Activated CD8-positive, alpha-beta memory T cell treated with anti-CD3 and anti-CD28 coated beads for 1 hour (primary cell): ENCODE measurements at places on chromosomes 5 and 9.

- no peak for DNase-seq
Observed at GRCh38 chr5:69335341-69335935, 2.8 kb upstream of the CCDC125 start.

GRCh38 chr9:113543296-113543981, 79.9 kb downstream of the RGS3 start:
- DNase-seq, result no peak

- no peak for DNase-seq
Observed at GRCh38 chr5:180142021-180142765, 66.8 kb downstream of the RASGEF1C start.

DNA sequence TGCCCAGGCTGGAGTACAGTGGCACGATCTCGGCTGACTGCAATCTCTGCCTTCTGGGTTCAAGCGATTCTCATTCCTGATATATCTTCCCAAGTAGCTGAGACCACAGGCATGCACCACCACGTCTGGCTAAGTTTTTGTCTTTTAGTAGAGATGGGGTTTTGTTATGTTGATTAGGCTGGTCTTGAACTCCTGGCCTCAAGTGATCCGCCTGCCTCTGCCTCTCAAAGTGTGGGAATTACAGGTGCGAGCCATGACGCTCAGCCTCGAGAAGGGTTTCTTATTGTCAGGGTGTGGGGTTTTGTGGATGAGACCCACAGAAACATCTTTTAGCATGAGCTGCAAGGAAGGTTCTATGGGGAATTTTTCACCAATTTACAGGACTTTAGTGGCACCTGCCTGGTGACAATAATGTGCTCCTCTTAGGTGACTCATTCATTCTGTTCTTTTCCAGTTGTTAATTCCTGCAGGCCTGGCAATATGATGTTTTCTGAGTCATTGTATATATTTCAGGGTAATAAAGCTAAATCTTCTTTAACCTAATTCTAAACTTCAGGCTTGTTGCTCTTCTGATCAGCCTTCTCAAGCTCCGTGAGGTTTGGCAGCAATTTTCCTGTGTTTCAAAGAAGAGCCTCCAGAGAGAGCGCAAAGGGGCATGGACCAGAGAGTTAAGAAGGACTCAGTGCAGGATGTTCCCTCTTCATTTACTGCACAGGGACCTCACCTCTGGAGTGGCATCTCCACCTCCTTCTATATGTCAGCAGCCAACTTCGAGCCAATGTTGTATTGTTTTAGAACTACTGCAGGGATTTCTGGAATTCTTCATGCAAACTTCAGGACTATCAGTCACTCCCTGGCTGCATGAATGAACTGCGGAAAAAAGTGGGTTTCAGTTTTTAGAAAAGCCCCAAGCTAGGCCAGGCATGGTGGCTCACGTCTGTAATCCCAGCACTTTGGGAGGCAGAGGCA, 77.8 kb upstream of the ZNF618 start:
- DNase-seq, result no peak

GRCh38 chr5:172773481-172774469, 2.8 kb upstream of the DUSP1 start:
- DNase-seq, result no peak
